ENCODE measurements at places on chromosomes 2 and 18. TPM values are rescaled to one million over a fixed set of nuclear protein-coding genes. Genes with fewer than 3 reads are reported as not detected.

DNA sequence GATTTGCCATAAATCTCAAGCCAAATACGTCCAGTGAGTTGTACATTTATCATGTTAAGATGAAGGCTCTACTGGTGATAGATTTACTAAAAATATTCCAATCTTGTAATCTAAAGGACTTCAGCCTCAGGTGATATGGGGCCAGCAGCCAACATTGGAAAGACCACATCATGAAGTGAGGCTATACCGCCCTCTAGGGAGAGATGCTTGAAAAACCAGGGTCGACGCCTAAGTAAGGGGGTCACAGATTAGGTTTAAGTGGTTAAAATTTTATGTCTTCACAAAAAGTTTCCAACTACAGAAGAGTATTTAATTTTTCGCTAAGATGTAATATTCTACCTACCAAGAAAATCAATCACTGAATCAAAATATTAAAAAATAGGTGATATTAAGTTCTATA lies 33.3 kb downstream of the DOCK10 start:
- DNase-seq = no peak

GRCh38 chr2:37686792-37687526 lies 15.5 kb upstream of the CDC42EP3 start:
- DNase-seq = no peak

DNA sequence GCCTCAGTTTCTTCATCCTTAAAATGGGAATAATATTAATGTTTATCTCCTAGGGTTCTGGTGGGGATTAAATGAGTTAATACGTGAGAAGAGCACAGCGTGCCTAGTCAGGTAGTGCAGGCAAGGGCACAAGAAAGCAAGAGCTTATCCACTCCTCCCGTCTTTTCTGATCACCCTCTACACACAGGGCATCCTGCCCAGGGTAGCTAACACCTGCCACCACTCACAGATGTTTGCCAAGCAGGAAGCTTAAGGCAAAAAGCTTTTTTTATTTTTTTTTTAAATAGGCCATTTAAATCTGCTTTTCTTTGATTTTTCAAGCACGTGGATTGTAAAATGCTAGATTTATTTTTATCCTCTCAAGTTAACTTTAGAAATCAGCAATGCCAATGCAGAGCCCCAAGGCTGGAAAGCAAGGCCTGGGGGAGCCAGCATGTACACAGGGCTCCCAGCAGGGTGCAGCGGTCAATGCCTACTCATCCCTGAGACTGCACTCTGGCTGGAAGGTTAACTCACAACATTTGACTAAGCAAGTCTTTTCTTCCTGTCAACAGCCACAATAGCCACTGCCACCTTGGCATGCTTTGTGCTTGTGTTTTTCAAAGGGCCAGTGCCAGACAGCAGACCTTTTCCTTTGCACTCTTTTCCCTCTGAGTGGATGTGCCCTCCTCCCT lies 86.5 kb upstream of the ACAA2 start:
- no peak for DNase-seq

- DNase-seq = no peak
Measured at GRCh38 chr2:199302851-199303250, 154.9 kb downstream of the SATB2 start.

DNA sequence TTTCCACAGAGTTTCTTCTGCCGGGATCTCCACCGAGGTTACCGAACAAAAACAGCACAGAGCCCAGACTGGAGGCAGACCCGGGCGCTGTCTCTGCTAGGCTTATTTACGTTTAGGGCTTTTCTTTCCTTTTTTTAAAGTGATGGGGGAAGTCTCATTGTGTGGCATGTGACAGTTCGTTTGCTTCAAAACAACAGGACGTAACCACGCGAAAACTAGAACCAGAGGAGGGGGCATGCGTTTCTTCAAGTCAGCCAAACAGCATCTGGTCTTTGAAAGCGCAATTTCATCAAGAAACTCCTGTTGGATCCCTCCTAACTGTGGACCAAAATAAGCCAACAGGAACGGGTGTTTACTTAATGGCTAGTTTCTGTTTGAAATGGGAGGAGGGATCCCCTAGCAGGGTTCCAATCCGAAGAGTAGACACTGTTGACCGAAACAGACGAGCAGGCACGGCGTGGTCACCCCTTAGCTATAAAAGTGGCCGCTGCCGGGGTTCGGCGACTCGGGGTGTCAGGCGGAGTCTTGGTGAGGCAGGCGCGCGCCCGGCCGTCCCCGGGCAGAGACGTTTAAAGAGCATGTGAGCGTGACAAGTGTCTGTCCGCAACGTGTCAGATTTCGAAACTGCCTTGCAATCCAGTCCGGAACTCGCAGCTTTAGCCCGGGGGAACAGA lies 997 bp upstream of the TGIF1 start:
- DNase-seq = peak; percentile 96

- DNase-seq = no peak
Measured at GRCh38 chr2:124810132-124810531, 785.0 kb downstream of the CNTNAP5 start.

DNA sequence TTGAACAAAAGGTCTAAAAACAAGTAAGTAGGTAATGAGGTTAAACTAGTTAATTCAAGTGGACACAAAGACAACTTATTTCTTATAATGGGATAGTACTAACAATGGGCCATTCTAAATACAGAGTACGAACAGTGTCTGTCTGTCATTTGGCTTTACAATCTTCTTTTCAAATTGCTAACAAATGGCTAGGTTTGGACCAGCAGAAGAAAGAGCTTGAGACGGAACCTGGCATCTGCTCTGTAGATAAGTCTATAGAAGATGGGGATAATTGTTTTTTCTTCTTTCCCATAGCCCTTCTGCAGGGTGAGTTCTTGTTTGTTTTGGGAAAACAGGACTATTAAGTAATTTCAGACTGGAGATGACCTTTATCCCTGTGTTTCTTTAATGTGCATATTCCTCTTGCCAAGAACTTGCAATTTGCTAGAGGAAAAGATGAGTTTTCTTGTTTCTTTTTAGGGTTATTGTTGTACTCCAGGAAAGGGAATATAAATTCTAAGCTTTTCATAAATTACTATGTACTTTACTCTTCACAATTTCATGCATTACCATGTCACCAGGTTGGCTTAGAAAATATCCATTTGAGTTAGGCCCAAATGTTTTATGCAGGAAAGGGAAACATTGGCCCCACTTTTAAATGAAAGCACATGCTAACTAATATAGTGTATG lies 500.5 kb upstream of the SYT4 start:
- no peak for DNase-seq

GRCh38 chr2:239636808-239637207 lies 236.0 kb upstream of the HDAC4 start:
- no peak for DNase-seq

GRCh38 chr2:2536416-2537056 lies 205.5 kb upstream of the MYT1L start:
- DNase-seq = no peak

GRCh38 chr2:34660741-34661140 lies 1061.6 kb upstream of the FAM98A start:
- no peak for DNase-seq

- DNase-seq = no peak
Measured at GRCh38 chr2:26782876-26783704, 2.8 kb upstream of the CENPA start.

DNA sequence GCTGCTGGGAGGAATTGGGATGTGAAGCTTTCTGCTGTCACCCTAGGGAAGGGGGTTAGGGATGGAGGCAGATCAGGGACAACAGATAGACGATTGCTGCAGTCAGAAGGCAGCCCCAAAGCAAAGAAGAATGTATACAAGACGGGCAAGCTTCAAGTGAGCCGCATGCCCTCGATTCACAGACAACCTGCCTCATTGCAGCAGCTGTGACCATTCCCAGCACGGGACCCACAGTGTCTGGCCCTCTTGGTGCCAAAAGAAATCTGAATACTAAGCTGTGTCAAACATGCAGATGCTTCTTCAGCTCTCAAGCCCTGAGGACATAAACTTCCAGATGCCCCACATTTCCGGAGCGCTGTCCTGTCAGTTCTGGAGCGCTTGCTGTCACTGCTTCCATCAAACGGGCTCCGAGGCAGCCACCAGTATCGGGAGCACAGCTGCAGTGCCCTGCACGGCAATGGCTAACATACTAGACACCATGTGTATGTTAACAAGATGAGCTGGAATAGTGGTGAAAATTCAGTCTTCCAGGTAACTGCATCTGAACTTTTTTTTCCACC lies 33.8 kb downstream of the PRELID3A start:
- no peak for DNase-seq

The EMILIN1 gene
- 18.3 TPM for polyA plus RNA-seq

The ADI1 gene
- 56.0 TPM for polyA plus RNA-seq
